ENCODE measurements at places on chromosomes 2 and 18. TPM values are rescaled to one million over a fixed set of nuclear protein-coding genes. Genes with fewer than 3 reads are reported as not detected.

The DSG1 gene
- total RNA-seq = not detected

The PARD3B gene
- 0.83 TPM for total RNA-seq

The FOXI3 gene
- total RNA-seq = not detected

The PLCL1 gene
- total RNA-seq = not detected

The SP140 gene
- not detected for total RNA-seq

The CCDC121 gene
- 4.6 TPM for total RNA-seq

The ASB18 gene
- total RNA-seq = not detected

The GDF7 gene
- 0.09 TPM for total RNA-seq

The MROH2A gene
- not detected for total RNA-seq

The ITPRIPL1 gene
- total RNA-seq = not detected

The FBXO15 gene
- 0.90 TPM for total RNA-seq

The NAT8 gene
- not detected for total RNA-seq

The NCKAP5 gene
- 1.4 TPM for total RNA-seq

The IL36A gene
- not detected for total RNA-seq

The CNTNAP5 gene
- total RNA-seq = not detected

The SOX11 gene
- not detected for total RNA-seq

The AMER3 gene
- total RNA-seq = not detected

The FEV gene
- total RNA-seq = not detected

The MOGAT1 gene
- total RNA-seq = not detected

The MAL gene
- total RNA-seq = not detected

The KHK gene
- 7.5 TPM for total RNA-seq

The MREG gene
- 5.0 TPM for total RNA-seq

The KLHL41 gene
- 0.15 TPM for total RNA-seq

The SERPINB11 gene
- total RNA-seq = not detected

The MRPS5 gene
- 85.8 TPM for total RNA-seq

The CCDC141 gene
- not detected for total RNA-seq

The CYP27C1 gene
- 4.2 TPM for total RNA-seq

The ARHGEF33 gene
- total RNA-seq = not detected

The PKDCC gene
- total RNA-seq = 21.8 TPM

The LYG2 gene
- total RNA-seq = not detected

The RTKN gene
- 28.0 TPM for total RNA-seq

The RAB6C gene
- not detected for total RNA-seq

The CCDC178 gene
- total RNA-seq = not detected

The GPR45 gene
- not detected for total RNA-seq

The TEX44 gene
- total RNA-seq = not detected

The CCDC85A gene
- 0.12 TPM for total RNA-seq

The AQP4 gene
- not detected for total RNA-seq

The LAMA3 gene
- 51.0 TPM for total RNA-seq

The ANKRD44 gene
- total RNA-seq = 1.2 TPM

The SETBP1 gene
- total RNA-seq = 0.41 TPM

The SLC5A7 gene
- not detected for total RNA-seq

The RPIA gene
- 24.5 TPM for total RNA-seq

The SCN2A gene
- total RNA-seq = not detected

The CYBRD1 gene
- total RNA-seq = 35.8 TPM

The HOXD12 gene
- total RNA-seq = not detected

The ZNF385B gene
- total RNA-seq = not detected

The CD8B2 gene
- total RNA-seq = not detected

Data from A549 treated with ZK216348 at 1 μM for 4 hours (cell line).